Endodermal cell (in vitro differentiated cells): ENCODE measurements at places on chromosomes 6 and 20. TPM values are rescaled to one million over a fixed set of nuclear protein-coding genes. Genes with fewer than 3 reads are reported as not detected.
A peak's percentile ranks its signal among the peaks of the same experiment; 100 is the strongest.

- H3K27me3 ChIP-seq = no peaks in the 10 kb centered on the region
- no peaks in the 10 kb centered on the region for H3K4me1 ChIP-seq
- no peak overlapping the region for H3K4me3 ChIP-seq
- H3K36me3 ChIP-seq = no peaks in the 10 kb centered on the region
- no peak for DNase-seq
- H3K27ac ChIP-seq = no peak overlapping the region
Observed at GRCh38 chr20:32877507-32877906, 18.8 kb downstream of the EFCAB8 start.

DNA sequence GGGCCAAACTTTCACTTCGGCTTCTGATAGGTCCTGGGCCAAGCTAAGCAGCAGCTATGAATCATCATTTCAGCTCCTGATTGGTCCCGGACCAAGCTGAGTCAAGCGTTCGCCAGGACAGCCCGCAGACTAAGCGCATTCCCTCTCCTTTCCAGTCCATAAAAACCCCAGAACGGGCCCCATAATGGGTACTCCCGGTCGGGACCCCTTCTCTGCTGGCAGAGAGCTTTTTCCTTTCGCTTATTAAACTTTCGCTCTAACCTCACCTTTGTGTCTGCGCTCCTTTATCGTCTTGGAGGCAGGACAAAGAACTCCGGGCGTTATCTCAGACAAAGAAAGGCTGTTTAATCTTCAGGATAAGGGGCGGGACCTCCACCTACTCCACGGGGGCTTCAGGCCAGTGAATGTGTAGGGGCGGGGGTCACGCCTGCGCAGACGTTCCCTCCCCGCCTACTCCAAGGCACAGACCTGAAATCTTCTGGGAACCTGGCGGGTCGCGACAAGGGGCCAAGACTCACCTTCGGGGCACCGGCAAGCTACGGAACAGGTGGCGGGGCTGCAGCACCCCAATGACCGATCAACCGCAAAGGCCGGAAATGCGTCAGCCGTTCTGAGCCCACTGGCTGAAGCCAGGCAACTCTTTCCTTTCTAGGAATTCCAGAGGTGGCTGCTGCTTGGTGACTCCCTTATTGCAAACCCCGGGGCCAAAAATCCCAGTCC, at the start of gene ZSCAN31:
Gene ZSCAN31, minus strand, starts transcription at position 585 of the 720 bp plus-strand sequence. CDS start 6,465 bp downstream, outside the sequence.
- peak within 1 kb of the TSS; percentile 95 for H3K4me3 ChIP-seq
- H3K36me3 ChIP-seq = no peaks in the 10 kb centered on the region
- no peaks in the 10 kb centered on the region for H3K4me1 ChIP-seq

DNA sequence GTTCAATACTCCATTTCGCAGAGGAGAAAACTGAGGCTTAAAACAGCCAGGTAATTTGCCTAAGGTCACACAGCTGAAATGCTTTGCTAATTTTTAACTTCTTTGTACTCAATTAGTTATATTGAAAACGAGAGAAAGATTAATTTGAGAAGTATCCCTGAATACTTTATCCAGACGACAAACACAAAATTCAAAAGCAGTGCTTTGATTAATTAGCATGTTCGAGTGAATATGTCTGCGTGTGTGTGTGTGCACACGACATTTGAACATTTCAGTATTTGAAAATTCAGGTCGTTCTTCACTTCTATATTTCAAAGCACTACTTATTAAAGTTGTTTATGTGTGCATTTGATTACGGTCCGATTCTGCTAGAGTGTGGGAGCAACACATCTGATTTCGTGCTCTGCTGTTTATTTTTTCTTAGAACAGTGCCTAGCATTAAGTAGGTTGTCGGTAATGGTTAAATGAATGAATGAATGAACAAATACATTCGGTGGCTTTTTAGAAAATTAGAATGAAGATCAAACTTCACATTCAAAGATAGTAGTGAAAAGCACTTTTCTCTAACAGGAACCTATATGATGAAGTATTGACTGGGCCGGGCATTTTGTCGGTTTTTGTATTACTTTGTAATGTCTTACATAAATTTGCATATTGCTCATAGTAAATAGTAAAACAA, 36.9 kb upstream of the SYNCRIP start:
- peaks cover 30% of the 10 kb centered on the region for H3K36me3 ChIP-seq
- DNase-seq = no peak
- peak overlapping the region; percentile 96 for H3K4me3 ChIP-seq
- H3K4me1 ChIP-seq = no peaks in the 10 kb centered on the region

GRCh38 chr20:10673176-10673841, 490 bp downstream of the JAG1 start:
- peak overlapping the region; percentile 85 for H3K4me3 ChIP-seq
- H3K27me3 ChIP-seq = peaks cover 55% of the 10 kb centered on the region
- H3K4me1 ChIP-seq = peaks cover 3% of the 10 kb centered on the region
- peak overlapping the region; percentile 84 for H3K27ac ChIP-seq
- DNase-seq = peak; percentile 75
- no peaks in the 10 kb centered on the region for H3K36me3 ChIP-seq

DNA sequence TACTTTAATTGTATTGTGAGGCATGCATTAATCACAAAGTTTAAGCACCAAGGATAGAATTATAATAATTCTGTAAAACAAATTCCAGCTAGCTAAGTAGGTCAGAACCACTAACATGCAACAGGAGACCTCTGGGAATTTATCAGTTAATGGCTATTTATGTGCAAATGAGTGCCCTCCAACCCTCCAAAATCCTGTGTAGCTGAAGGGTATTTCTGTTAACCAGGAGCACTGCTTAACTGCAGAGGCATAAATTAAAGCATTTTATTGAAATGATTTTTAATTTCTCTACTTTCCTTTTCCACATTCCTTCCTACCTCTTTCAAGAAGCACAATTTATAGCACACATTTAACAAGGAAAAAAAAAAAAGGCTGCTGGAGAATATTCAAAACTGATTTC, 77.0 kb downstream of the MMS22L start:
- H3K27me3 ChIP-seq = peaks cover 60% of the 10 kb centered on the region
- H3K4me3 ChIP-seq = no peak overlapping the region

GRCh38 chr6:6612308-6612707, 23.8 kb downstream of the LY86 start:
- no peaks in the 10 kb centered on the region for H3K4me1 ChIP-seq
- no peaks in the 10 kb centered on the region for H3K36me3 ChIP-seq
- H3K27me3 ChIP-seq = no peaks in the 10 kb centered on the region
- H3K27ac ChIP-seq = no peak overlapping the region
- H3K4me3 ChIP-seq = peak overlapping the region; percentile 53
- no peak for DNase-seq

DNA sequence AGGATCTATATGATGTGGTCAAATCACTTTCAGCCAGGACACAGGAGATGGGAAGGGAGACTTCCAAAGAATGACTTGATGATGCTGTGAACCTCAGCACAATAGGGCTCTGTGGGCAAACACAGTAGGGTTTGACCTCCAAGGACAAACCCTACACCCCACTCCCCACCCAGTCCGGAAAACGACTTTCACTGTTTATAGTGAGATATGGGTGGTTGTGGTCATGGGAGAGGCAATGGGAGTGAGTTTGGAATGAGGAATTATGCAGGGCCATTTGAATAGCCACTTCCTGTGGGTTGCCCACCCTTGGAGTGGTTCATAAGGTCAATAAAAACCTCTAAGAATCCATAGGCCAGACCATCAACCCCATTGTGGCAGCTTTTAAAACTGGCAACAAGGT, 38.4 kb upstream of the PRND start:
- no peak for DNase-seq
- peaks cover 10% of the 10 kb centered on the region for H3K27me3 ChIP-seq
- H3K36me3 ChIP-seq = no peaks in the 10 kb centered on the region
- no peaks in the 10 kb centered on the region for H3K4me1 ChIP-seq
- H3K4me3 ChIP-seq = no peak overlapping the region

DNA sequence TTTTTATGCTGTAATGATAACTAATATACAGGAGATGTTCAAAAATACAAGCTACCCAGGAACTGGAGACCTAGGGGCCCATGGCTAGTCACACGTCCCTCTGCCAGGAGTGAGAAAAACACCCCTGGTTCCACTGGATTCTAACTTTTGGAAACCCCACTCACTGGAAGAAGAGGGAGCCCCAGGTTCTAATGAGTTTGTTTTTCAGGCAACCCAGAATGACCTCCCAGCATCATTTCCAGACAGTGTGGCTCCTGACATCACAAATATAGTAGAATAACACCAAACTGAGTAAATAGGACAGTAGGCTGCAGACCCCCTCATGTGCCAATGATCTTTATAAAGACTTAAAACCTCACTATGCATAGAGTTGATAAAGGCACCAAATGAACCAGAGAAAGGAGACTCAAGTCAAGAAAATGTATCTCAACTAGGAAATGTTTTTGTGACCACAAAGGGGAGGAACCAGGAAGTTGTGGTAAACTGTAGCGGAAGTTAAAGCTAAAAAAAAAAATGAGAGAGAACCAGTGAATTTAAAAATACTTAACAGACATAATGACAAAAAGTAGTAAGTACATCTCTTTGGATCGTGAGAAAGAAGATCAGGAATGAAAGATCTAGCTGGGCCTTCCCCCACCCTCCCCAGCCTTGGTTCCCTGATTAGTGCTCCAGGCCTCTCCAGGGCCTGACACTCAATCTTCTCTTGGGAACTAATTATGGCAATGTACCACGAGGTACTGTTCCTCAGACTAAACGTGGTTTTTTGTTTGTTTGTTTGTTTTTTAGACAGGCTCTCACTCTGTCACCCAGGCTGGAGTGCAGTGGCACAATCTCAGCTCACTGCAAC, 19.8 kb downstream of the HLA-E start:
- no peaks in the 10 kb centered on the region for H3K4me1 ChIP-seq
- H3K36me3 ChIP-seq = no peaks in the 10 kb centered on the region
- no peaks in the 10 kb centered on the region for H3K27me3 ChIP-seq
- peak; percentile 12 for DNase-seq

DNA sequence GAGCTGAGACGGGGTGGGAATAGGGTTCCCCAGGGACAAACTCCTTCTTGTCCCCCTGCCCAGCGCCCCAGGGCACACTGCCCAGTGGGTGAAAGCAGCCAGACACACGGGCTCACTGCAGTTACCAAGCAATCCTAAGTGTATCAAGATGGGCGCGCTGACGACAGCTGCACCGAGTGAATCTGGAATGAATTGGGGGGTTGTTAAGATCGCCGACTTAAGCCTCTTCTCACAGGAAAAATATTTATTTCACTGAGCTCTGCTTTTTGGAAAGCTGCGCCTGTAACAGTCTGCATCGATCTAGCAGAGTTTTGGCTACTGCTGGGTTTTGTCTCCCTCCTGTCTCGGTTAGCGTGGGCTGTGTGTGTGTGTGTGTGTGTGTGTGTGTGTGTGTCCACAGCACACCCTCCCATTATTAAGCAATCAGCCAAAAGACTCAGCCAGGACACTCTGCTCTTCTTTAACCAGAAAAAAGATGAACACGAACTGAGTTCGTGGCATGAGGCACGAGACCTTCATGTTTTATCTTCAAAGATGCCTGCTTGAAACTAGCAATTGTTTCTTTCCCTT, 35.9 kb downstream of the RIPOR3 start:
- no peak overlapping the region for H3K4me3 ChIP-seq
- H3K27ac ChIP-seq = peak overlapping the region; percentile 14
- H3K27me3 ChIP-seq = no peaks in the 10 kb centered on the region

GRCh38 chr6:14933183-14933544, 312.7 kb upstream of the JARID2 start:
- no peak for DNase-seq
- no peak overlapping the region for H3K4me3 ChIP-seq
- no peaks in the 10 kb centered on the region for H3K36me3 ChIP-seq
- no peaks in the 10 kb centered on the region for H3K27me3 ChIP-seq
- no peak overlapping the region for H3K27ac ChIP-seq

DNA sequence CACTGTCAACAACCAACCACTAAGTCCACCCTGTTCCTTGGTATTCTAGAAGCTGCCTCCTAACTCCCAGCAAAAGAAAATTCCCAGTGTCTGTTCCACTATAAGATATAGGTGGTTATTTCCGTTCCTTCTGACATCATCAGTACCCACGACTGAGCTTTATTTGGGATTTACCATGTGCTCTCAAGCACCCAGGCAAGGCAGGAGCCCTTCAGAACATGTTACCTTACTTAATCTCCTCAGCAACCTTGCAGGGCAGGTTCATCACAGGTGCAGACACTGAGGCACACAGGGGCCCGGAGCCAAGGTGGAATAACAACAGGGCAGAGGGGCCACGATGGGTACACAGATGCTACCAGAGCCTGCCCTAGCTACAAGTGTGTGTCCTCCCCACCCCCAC, 10.8 kb downstream of the ABHD16A start:
- peaks cover 13% of the 10 kb centered on the region for H3K4me1 ChIP-seq
- H3K27ac ChIP-seq = no peak overlapping the region
- no peak overlapping the region for H3K4me3 ChIP-seq
- H3K27me3 ChIP-seq = no peaks in the 10 kb centered on the region
- H3K36me3 ChIP-seq = peaks cover 70% of the 10 kb centered on the region

- no peaks in the 10 kb centered on the region for H3K36me3 ChIP-seq
- H3K4me3 ChIP-seq = no peak overlapping the region
- H3K27ac ChIP-seq = no peak overlapping the region
- H3K4me1 ChIP-seq = no peaks in the 10 kb centered on the region
- no peaks in the 10 kb centered on the region for H3K27me3 ChIP-seq
Observed at GRCh38 chr6:132648356-132648755, 10.6 kb downstream of the TAAR1 start.

- no peaks in the 10 kb centered on the region for H3K36me3 ChIP-seq
- no peak for DNase-seq
- no peak overlapping the region for H3K27ac ChIP-seq
- no peaks in the 10 kb centered on the region for H3K27me3 ChIP-seq
- H3K4me3 ChIP-seq = peak overlapping the region; percentile 94
- no peaks in the 10 kb centered on the region for H3K4me1 ChIP-seq
Observed at GRCh38 chr6:28941684-28942448, 18.1 kb upstream of the TRIM27 start.

DNA sequence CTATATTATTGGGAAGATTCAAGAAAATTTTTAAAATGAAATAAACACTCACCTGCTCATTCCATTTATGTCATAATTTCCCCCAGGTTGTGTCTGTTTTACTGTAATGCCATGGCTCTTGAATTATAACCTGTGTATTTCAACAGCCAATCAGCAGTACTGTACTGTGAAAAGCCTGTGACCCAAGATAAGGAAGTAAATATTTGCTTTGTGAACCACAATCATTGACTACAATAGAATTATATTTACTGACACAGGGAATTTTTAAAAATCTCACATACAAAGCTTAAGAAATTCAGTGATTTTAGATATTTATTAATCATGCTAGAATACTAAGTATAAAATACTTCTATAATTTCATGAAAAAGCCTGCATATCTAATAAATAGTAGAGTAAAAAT, 6.0 kb downstream of the RGS17 start:
- peaks cover 17% of the 10 kb centered on the region for H3K4me1 ChIP-seq
- no peak for DNase-seq
- H3K27ac ChIP-seq = no peak overlapping the region
- H3K4me3 ChIP-seq = no peak overlapping the region

GRCh38 chr6:106082735-106083398, 3.3 kb upstream of the PRDM1 start:
- no peak overlapping the region for H3K4me3 ChIP-seq
- H3K4me1 ChIP-seq = peaks cover 30% of the 10 kb centered on the region
- H3K36me3 ChIP-seq = peaks cover 31% of the 10 kb centered on the region
- H3K27ac ChIP-seq = no peak overlapping the region
- H3K27me3 ChIP-seq = no peaks in the 10 kb centered on the region

Gene NKX2-4
- total RNA-seq = not detected in 3 replicates

Gene DPPA5
- total RNA-seq = not detected in 2 replicates

Gene HLA-DMB
- 0.54 to 1.8 TPM (median 1.4 TPM) in 3 replicates for total RNA-seq

Gene CYP21A2
- total RNA-seq = 0.63 TPM in 1 of 2 replicates, not detected in the other

Gene ANKRD66
- not detected in 2 replicates for total RNA-seq

Gene TMEM170B
- total RNA-seq = 5.3 to 6.6 TPM (median 5.7 TPM) in 3 replicates

Gene CEP57L1
- total RNA-seq = 7.9 and 8.4 TPM in 2 replicates

Gene MMP24OS
- 37.6 and 38.8 TPM in 2 replicates for total RNA-seq

Gene FAM217A
- not detected in 3 replicates for total RNA-seq

Gene CITED2
- 77.8 and 80.2 TPM in 2 replicates for total RNA-seq

Gene DNAH8
- total RNA-seq = not detected in 3 replicates

Gene SEC63
- 74.8 and 88.3 TPM in 2 replicates for total RNA-seq

Gene SLC22A3
- 3.1 TPM in 2 replicates for total RNA-seq

Gene STK38
- 17.2 to 38.3 TPM (median 38.3 TPM) in 3 replicates for total RNA-seq

Gene NKX2-2
- total RNA-seq = 1.4 and 1.5 TPM in 2 replicates

Gene GRM1
- 0.57 and 0.59 TPM in 2 replicates for total RNA-seq

Gene EYA2
- total RNA-seq = 18.0 and 20.5 TPM in 2 replicates
